ENCODE measurements at places on chromosomes 5 and 9.

GRCh38 chr9:113617550-113617949, 154.0 kb downstream of the RGS3 start:
- DNase-seq, result no peak

DNA sequence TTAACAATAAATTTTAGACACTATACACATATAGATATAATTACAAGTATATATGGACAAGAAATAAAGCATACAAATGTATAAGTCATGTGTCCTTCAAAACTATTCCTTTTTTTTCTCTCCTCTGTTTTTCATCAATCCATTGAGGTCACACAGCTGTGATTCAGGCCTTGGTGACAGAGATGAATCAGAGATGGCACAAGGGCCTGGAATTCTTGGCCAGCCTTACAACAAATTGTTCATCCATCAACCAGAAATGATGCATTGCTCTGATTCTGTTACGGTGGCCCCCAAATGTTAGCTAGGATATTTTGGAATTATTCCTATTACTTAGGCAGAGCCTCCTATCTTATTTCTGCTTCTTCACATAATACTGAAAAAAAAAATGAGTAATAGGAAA, 108.7 kb upstream of the MPDZ start:
- no peak for DNase-seq

- DNase-seq, result no peak
Measured at GRCh38 chr9:840343-840742, 1.2 kb upstream of the DMRT1 start.

DNA sequence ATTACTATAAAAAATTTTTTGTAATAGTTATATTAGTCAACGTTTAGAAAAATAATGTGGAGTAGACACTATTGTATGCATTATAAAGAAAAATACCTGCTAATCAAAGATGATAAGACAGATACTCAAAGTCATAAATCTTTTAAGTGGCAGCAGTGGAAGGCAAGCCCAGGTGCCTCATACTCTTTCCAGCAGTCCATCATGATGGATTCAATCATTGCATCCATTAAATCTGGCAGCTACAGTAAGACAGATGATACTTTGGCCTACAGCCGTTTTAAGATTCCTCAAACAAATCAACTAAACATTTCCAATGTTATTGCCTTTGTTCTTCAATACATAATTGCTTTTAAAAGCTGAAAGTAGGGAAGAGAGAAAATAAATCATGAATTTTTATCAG, 1392.9 kb upstream of the NUDT12 start:
- DNase-seq, result no peak

DNA sequence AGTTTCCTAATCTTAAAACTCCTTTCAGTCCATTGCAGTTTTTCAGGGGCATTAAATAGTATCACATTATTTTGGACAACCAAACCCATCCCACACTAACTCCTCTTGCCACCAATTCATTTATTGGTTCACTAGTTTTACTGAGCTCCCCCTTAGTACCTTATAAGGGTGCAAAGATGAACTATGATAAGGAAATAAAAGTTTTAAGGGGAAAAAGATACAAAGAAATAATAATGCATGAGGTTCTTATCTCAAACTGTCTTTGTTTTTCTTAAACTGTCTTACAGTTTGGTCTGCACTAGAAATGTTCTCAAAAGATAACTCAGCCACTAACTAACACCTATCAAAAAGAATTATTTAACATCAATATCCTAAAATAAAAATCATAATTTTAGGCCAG, 8.4 kb downstream of the SCAI start:
- DNase-seq, result no peak

DNA sequence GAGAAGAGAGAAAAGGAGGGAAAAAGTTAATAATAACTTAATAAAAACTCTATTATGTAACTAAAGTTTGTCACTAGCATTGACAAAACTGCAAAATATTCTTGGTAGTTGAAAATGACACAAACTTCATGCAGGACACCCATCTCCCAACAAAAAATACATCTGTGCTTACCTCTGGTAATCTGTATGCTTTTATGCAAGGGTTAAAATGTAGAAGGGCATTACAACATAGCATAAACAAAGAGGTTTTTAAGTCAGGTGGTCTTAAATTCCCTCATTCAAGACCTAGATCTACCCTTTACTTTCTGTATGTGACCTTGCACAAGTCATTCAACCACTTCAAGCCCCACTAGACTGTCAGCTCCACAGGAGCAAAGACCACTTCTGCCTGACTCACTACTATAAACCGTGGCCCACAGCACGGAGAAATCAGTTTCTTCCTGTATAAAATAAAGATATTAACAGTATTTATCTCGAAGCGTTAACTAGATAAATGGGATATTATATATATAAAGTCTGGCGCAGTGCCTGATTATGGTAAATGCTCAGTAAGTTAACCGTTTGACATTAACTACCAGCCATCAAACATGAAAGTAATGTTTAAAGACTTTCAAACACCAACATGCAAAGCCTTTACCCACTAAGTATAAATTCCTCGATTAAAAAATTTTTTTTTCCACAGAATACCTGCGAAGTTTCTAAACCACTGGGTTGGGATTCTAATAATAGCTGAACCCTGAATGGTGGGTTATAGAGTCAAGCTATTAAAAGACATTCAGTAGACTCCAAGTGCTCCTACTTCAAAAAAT, 2.0 kb downstream of the FBXL17 start:
- no peak for DNase-seq

- no peak for DNase-seq
Measured at GRCh38 chr5:155826611-155827507, 500.1 kb upstream of the SGCD start.

Measured in AG04449 (cell line).